ENCODE measurements at places on chromosomes 16 and 17.

GRCh38 chr17:73414171-73414955 lies 102.6 kb upstream of the CDC42EP4 start:
- no peak for DNase-seq

DNA sequence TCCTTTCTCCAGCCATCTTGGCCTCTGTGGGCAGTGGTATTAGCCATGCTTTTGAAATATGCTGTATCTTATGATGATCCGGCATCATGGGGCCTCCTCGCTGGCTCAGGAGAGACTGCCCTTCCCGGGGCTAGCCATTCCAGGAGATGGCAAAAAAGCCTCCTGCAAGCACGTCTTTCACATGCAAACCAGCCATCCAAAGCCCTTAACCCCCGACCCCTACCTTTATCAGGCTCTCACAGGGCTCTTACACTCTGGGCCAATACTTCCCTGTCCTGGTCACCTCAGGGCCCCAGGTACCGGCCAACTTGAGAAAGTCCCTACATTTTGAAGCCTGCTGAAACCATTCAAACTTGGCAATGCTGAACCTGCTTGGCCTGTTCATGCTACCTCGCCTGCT lies 36.4 kb downstream of the MYH13 start:
- no peak for DNase-seq

DNA sequence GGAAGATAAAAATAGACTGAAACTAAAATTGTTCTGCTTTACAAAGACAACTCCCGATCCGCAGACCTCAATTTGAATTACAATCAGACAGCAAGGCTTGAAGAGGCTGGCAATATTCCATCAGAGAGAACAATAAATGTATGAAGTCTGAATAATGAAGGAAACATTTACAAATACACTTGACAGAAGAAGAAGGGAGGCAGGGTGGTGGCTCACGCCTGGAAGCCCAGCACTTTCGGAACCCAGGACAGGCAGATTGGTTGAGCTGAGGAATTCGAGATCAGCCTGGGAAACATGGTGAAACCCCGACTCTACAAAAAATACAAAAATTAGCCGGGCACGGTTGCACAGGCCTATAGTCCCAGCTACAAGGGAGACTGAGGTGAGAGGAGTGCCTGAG lies 14.6 kb downstream of the ODF4 start:
- no peak for DNase-seq

GRCh38 chr16:85398050-85398451 lies 215.1 kb upstream of the GSE1 start:
- DNase-seq, result no peak

- no peak for DNase-seq
Measured at GRCh38 chr17:38703742-38704605, 1.1 kb upstream of the MLLT6 start.

DNA sequence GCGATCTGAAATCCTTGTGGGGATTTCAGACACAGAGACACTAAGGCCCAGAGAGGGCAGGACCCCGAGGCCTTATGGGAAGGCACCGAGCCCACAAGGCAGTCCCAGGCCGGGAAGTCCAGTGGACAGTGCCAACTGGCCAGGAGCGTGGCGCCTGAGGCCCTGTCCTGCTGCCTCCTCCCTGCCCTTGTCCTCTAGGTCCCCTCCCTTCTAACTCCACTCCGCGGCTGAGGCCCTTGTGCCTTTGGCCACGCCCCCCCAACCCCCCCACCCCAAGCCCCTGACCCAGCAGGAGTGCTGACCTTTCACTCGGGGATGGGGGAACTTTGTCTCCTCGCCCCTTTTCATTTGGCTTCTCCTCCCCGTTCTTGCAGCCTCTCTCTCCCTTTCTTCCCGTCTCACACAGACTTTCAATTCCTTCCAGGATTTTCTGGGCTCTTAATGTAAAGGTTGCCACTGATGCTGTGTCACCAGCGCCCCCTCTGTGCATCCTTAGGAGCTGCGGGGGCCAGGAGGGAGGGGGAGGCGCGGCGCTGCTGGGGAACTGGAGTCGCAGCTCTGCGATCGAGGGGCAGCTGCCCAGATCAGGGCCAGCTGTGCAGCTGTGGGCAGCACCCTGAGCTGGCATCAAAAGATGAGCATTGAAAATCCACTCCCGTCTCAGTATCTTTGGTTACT lies 29.1 kb downstream of the CRHR1 start:
- DNase-seq, result no peak

- DNase-seq, result no peak
Measured at GRCh38 chr16:57834936-57835335, 32.6 kb upstream of the KIFC3 start.

GRCh38 chr16:85300406-85300968 lies 188.2 kb upstream of the CIBAR2 start:
- no peak for DNase-seq

GRCh38 chr16:81491541-81492188 lies 47.1 kb downstream of the CMIP start:
- DNase-seq, result no peak

DNA sequence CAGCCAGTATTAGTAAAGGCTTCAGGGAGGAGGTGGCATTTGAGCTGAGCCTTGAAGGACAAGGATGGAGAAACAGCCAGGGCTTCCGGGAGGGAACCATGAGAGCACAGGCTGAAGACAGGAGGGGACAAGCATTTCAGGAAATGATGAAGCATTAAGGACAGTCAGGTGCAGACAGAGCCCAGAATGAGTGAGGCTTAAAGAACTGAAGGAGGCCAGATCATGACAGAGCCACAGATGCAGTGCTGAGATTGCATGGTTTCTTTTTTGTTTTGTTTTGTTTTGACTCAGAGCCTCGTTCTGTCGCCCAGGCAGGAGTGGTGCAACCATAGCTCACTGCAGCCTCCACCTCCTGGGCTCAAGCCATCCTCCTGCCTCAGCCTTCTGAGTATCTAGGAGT lies 211.5 kb downstream of the SOX9 start:
- peak; percentile 29 for DNase-seq

- DNase-seq, result no peak
Measured at GRCh38 chr17:15346066-15346595, 4.7 kb upstream of the TEKT3 start.

DNA sequence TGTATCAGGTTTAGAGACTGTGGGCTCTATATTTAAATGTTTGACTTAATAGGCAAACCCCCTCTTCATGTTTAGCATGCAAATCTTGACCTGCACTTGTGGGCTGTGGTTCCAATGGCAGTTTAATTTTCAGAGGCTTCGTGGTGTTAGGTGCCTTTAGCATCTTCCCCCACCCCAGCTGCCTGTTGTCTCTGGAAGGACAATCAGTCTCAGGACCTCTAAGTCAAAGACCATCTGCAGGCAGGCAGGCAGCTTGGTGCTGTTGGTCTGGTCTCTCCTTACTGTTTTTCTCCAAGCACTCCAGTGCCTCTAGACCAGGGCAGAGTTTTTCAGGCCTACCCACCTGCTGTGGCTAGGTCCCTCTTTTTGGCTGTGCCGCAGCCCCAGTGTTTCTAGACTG lies 990.4 kb downstream of the CDH11 start:
- no peak for DNase-seq

GRCh38 chr16:87278191-87279093 lies 38.8 kb downstream of the C16orf95 start:
- DNase-seq, result no peak

- DNase-seq, result no peak
Measured at GRCh38 chr17:79453481-79453880, 157.4 kb downstream of the RBFOX3 start.

DNA sequence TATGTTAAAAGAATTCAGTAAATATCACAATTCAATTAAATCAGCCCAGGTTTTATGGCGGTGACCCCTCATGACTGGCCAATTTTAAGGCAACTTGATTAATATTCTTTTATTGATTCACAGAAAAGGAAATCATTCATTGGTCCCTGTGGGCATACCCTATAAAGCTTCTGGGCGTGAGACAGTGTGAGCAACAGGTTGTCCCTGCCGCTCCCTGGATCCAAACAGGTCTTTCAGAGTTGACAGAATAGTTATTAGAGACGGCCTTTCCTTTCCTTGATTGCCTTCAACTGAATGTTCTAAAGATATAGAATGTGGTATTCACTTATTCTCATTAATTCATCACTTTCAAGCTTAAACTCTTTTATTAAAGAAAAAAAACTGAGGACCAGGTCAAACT lies 433.9 kb downstream of the KCNJ2 start:
- DNase-seq, result no peak

DNA sequence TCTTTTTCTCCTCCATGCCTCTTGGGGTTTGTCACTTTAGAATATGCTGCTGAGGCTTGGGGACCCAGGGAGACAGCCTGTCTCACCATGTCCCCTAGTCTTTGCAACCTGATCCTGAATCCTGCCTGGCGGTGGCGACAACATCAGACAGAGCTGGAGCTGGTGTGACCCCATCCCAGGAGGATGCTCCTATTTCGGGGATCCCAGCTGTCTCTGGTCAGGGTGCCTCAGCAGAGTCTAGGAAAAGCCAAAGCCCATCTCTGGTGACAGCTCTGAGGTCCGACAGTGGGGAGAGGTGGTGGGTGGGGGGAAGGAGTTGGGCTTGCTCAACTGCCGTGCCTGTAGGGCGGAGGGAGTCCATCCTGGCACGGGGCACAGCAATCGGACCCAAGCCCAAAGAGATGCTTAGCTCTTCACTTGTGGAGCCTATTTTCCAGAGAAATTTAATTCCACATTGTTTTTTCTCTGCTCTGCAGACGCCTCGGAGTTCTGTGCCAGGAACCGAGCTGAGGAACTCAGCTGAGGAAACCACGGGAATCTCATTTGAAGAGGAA lies 10.3 kb upstream of the TNS4 start:
- DNase-seq, result no peak

DNA sequence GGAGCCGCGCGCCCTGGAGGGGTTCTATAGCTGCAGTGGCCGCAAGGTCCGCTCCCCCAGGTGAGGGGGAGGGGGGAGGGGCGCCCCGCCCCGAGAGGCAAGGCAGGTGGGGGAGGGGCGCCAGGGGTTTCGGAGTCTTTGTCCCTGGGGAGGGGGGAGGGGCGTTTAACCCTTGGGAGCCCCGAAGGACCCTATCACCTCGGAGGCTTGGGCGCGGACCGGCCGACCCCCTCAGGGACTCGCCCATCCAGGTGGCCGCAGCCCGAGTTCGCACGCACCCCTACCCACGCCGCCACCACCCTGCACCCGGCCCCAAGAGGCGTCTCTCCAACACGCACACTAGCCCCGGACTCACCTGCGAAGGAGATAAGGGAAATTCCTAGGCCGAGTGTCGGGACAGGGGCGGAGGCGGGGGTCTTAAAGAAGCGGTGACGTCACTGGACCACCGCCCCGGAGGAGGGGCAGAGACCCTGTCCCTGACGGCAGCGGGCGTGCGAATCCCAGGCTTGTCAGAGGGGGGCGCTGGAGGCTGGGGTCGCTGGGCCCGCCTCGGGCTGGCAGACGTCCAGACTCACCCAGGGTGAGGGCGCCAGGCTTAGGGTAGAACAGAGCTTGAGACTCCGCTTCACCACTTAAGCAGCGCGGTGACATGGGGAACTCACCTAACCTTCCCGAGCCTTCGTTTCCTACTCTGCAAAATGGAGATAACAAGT lies at the start of gene CLDN6:
CLDN6 (minus strand) TSS at position 390 of the 713 bp plus-strand sequence. CDS start 2,162 bp downstream, outside the sequence.
- DNase-seq, result no peak

- DNase-seq, result no peak
Measured at GRCh38 chr16:17365591-17366298, 105.0 kb downstream of the XYLT1 start.

GRCh38 chr17:10166176-10166935 lies 32.0 kb downstream of the GAS7 start:
- no peak for DNase-seq

- no peak for DNase-seq
Measured at GRCh38 chr16:3836641-3837040, 43.9 kb downstream of the CREBBP start.
